HFF-Myc (cell line): ENCODE measurements at places on chromosomes 11 and 22.

- no peak for DNase-seq
Measured at GRCh38 chr11:2215230-2215560, 43.6 kb upstream of the TH start.

- DNase-seq: no peak
Measured at GRCh38 chr22:44882226-44882905, 127.4 kb downstream of the PHF21B start.

GRCh38 chr11:125225401-125225800 lies 60.9 kb downstream of the PKNOX2 start:
- no peak for DNase-seq

DNA sequence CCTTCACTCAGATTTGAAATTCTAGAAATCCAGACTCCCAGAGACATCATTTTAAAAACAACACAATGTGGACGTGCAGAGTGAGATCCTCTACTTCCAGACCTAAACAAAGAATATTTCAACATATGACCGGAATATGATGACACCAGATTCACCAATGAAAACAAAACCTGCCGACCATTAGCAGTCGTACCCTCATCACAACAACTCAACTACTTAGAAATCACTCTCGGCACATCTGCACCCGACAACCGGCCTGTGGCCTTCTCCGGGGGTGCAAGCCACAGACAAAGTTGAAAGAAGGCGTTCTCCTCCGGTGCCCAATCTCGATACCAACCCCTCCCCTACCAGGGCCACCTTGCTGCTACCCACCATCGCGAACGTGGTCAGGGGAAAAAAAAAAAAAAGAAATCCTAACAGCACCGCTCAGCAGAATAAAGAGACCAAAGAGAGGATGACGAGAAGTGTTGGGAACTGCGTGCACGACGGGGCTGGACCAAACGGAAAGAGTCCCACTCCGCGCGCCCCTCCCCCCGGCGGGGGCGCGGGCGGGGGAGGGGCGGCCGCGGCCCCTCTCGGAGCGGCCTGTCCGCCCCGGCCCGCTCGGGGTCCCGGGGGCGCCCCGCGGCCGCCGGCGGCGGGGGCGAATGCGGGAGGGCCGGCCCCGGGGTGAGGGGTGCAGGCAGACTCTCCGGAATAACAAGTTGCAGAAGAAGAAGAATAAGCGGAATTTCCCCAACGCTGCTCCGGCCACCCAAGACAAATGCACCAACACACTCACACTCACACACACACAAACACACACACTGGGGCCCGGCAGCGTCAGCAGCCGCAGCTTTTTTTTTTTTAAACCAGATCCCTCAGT lies 1.7 kb downstream of the PHF21A start:
- no peak for DNase-seq

DNA sequence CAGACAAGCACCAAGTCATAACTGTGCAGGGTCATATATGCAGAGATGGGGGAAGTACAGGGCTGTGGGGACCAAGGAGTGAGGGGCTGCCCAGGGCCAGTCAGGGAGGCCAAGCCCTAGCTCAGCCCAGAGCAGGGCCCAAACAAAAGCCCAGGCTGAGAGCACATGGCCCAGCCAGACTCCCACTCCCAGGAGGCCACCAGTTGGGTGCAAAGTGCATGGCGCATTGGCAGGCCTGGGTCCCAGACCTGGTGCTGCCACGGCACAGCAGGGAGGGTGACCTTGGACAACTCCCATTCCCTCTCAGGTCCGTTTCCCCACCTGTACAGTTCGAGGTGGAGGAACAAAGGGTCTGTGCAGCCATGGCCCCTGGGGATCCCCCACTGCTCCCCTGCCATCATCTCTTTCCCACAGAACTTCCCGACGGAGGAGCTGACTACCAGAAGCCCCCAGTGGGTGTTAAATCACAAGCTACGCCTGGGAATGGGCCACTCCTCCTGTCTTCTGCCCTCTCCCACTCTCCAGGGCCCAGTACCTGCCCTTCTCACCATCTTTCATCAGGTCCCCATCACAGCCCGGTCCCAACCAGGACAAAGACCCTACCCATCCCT lies 608 bp downstream of the NIPSNAP1 start:
- DNase-seq: no peak

- DNase-seq: no peak
Measured at GRCh38 chr11:50074161-50074560, 41.5 kb downstream of the OR4C45 start.

GRCh38 chr11:116129456-116129855 lies 625.2 kb upstream of the CADM1 start:
- no peak for DNase-seq

DNA sequence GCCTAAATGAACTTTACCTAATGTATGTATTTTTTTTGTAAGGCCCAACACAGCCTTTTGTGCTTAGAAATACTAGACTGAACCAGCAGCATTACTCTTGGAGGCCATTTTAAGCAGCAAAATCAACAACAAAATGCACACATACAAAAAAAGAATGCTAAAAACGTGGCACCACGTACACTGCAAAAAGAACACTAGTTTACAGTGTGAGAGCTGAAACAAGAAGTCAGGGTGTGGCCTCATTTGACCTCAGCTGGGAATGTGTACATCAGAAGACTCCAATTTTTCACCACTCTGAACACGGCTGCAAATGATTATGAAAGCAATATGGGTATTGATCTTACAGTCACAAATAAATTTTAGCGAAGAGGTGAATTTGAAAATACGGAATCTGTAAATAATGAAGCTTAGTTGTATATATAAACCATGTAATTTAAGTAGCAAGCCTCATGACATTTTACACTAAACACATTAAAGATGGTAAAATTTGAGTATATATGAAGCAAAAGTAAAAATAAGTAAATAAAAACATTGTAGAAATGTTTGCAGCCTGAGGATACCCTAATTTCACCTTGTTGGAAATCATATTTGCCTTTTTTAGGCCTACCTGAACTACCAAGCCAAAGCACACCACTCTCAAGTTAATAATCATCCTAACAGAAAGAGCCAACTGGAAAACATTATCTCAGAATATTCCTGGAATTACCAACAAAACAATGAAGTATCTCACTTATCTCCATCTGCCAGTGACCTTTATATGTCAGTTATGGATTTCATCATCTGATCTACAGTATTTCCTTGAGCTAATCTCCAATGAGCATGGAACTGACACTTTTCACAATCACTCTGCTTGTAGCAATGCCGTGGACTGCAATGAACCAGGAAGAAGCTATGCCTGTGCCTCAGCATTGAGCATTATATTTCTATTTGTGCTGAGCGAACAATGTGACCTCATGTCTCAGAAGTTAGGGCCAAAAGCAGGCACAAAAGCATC lies 319.5 kb upstream of the FAT3 start:
- DNase-seq: no peak
